Stimulated activated CD4-positive, alpha-beta T cell treated with anti-CD3 and anti-CD28 coated beads, Interleukin-1b, Interleukin-23, amount 100 ng/mL, for 1 hour (primary cell): ENCODE measurements at places on chromosomes 11 and 22.

- DNase-seq, result no peak
Measured at GRCh38 chr11:71191201-71191600, 61.2 kb downstream of the SHANK2 start.

- no peak for DNase-seq
Measured at GRCh38 chr22:26941896-26942636, 284.7 kb downstream of the MIAT start.

DNA sequence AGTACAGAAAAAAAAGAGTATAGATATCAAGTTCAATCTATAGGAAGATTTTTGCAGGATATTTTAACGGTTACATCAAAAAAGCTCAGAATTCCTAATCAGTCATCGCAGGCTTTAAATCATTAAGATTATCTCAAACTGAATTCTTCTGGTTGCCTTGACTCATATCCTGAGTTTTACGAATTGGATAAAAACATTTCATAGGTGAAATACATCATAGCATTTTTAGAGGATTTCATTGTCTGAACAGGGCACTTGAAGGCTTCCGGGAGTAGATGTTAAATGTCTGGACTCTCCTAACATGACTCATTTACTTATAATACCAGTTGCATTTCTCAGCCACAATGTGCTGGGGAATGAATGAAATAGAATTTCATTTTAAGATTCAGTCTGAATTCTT is 2216.6 kb upstream of the RAG2 start:
- no peak for DNase-seq

GRCh38 chr22:31550871-31551370 is 54.6 kb downstream of the SFI1 start:
- no peak for DNase-seq

DNA sequence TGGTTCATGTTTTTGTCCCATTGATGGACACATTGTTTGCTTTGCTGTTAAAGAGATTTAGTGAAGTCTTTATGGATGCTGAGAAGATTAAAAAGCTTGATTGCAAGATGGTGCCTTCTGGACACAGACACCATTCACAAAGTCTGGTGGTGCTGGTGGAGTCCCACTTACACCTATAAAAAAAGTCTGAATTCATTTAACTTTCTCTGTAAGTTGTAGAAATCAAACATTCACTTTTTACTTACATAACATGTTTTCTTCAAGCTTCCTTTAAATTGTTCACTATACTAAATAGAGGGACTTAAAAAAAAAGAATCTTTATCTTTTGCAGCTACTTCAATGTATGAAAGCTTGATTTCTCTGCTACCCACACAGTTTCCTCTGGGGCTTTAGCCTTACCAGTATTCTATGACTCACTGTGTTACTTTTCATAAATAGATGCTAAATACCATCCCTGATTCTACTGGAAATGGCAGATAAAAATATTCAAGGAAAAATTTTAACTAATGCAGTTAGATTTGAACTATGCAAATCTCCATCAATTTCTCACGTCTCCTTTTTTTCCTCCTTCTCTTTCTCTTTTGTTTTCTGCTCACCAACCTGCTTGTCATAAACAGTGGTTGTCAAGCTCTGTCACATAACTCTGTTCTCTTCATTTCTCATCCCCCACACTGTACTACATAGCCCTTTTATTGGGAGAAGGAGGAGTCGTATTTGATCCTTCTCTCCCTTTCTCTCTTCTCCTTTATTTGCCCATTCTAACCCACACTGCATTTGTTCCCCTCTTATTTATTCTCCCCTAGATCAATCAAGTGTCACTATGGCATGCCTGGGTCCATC is 89.7 kb downstream of the FAM76B start:
- DNase-seq, result no peak

- DNase-seq, result no peak
Measured at GRCh38 chr11:64974124-64974523, 2.2 kb upstream of the MAJIN start.

GRCh38 chr11:10551290-10551592 is 10.3 kb upstream of the RNF141 start:
- DNase-seq, result no peak

- DNase-seq, result no peak
Measured at GRCh38 chr11:120052196-120052775, 85.6 kb downstream of the TRIM29 start.
